ENCODE measurements at places on chromosomes 11 and 22.

GRCh38 chr11:83152264-83152663, 4.7 kb upstream of the PCF11 start:
- no peak for DNase-seq

DNA sequence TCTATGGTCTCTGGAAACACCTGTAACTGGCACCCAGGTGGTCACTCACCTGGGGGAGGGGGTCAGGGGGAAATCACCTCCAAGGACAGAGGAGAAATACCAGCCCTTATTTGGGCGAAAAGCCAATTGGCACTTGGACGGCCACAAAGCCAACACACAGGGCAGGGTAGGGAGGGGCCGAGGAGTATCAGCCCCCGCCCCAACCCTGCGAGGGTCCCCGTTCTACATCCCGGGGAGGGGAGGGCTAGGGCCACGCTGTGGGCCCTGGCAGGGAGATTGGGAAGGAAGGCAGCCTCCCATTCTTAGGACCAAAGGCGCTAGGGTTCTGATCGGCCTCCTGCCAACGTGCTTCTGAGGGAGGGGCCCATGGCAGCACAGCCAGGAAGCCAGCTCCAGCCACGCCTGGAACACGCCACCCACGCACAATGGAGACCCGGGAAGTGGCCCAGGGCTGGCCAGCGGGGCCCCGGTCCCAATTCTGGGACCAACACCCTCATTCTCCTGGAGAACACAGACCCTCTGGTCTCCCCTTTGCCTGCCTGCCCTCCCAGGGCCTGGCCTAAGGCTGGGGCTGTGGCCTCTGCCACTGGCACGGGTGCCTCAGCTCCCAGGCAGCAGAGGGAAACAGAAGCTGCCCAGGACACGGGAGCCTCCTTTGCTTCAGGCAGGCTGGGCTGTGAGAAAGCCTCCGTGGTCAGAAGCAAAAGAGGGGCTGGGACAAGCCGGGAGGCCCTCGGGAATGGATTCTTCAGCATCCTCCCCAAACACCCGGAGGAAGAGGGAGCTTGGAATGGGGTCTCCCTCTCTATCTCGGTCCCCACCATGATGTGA, 7.4 kb downstream of the CBX6 start:
- DNase-seq, result no peak

DNA sequence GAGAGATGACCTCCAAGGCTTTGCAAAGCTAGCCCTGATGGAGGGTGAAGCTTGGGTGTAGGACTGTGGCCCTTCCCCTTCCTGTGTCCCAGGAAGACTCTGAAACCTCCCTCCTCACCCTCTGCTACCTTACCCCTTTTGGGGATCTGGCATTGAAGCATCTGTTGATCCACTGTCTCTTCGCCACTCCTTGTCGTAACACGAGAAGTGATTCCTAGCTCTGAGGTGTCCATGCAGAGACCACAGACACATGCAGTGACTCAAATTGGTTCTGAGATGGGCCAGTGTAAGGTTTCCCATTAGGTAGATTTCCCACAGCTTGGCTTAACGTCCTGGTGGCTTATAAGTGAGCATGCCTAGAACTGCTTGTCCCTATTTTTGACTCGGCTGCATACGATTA, 101.4 kb downstream of the ZBTB16 start:
- DNase-seq, result no peak

DNA sequence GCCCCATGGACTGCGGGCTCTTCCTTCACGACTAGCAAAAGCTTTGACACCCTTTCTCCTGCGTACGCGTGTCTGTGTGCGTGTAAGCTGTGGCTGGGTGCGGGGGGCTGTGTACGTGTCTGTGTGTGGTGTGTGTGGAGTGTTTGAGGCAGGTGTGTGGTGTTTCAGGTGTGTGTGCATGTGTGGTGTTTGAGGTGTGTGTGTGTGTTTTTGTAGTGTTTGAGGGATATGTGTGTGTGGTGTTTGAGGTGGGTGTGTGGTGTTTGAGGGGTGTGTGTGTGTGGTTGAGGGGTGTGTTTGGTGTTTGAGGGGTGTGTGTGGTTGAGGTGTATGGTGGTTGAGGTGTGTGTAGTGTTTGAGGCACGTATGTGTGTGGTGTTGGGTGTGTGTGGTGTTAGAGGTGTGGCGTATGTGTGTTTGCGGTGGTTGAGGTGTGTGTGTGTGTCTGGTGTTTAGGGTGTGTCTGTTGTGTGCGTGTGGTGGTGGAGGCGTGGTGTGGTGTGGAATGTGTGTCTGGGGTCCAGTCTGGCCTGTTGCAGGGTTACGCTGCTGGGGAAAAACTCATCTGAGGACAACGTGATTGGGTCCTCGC, 687 bp upstream of the ARSA start:
- DNase-seq, result no peak

- no peak for DNase-seq
These were observed 252.3 kb upstream of the TBCEL start for GRCh38 chr11:120771551-120772060.

DNA sequence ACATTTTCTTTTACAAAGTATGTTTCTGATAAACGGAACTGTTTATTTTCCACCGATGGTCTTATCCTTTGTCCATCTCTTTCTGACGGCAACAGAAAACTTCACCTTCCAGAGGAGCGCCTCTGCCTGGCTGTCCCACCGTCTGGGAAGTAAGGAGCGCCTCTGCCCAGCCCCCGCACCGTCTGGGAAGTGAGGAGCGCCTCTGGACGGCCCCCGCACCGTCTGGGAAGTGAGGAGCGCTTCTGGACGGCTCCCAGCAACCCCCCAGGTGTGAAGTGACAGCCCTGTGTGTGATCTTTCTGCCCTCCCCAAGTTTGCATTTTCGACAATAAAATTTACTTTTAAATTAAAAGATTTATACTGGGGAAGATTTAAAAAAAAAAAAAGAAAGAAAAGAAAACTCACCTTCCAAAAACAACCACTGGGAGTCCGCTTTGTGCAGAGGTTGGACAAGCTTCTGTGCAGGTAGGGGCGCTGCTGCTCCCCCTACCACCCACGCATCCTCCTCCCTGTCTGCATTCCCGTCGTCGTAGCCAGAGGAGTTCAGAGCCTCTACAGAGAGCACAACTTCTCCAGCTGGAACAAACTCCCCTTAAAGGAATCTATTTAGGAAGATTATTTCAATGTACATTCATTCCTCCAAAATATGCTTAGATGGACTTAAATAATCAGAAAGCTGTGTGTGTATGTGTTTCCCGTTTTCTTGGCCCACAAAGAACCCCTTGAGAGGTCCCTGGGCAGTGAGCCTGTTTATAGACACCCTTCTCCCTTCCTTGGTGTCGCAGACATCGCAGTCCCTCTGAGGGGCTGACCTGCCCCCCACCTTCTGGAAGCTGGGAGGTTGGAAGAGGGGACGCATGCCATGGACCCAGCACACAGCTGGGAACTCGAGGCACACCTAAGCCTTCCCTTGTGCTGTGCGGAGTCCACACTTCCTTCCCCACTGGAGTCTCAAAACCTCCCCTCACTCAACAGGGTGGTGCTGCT, 849 bp upstream of the APOBEC3B start:
- no peak for DNase-seq

DNA sequence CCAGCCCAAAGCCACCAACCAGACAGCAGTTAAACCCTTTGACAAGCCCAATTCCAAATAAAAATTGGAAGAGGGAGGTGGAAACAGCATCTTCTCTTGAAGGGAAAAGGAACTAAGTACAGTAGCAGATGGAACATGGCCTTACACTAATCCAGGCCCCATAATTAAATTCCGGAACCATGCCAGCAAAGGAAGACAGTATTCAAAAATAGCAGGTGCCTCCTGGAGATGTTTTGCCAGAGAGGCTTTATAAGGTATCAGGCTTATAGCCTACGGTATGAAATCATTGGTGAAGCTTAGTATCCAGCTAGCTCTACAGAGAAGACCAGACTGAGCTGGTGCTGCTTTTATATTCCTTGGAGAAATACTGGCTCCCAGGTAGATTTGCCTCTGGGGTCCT, 344.1 kb upstream of the API5 start:
- DNase-seq, result no peak

DNA sequence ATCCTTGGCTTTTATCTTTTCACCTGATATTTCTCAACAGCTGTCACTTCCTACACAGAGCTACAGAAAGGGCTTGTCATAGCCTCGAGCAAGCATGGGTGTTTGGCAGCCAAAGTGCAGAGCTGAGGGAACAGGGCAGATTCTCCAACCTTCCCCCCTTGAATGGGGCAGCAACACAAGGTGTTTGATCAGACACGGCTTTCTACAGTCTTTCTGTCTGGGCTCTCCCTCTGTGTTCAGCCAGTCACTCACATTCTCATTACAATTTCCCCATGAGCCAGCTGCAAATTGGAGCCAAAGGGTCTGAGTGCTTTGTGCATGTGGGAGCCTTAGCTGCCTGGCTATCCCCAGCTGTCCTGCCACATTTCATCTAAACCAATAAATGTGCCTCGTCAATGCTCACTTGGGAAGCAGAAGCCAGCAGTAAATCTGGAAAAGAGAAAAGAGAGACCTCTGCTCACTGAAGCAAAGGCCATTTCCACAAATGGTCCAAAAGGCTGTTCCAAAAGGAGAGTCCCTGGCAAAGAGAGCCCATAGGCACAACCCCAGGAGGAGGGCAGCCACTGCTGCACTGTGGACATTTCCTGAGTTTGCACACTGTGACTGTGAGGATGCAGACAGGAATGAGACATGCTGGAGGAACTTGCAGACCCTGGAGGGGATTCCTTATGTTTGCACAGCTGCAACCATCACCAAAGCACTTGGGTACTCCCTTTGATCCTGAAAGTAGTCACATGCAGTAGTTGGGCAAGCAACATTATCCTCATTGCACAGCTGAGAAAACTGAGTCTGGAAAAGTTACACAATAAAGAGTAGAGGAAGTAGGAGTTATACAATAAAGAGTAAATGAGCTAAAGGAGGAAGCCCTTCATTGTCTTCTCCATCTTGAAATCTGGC, 186.8 kb downstream of the FAM181B start:
- DNase-seq, result no peak

DNA sequence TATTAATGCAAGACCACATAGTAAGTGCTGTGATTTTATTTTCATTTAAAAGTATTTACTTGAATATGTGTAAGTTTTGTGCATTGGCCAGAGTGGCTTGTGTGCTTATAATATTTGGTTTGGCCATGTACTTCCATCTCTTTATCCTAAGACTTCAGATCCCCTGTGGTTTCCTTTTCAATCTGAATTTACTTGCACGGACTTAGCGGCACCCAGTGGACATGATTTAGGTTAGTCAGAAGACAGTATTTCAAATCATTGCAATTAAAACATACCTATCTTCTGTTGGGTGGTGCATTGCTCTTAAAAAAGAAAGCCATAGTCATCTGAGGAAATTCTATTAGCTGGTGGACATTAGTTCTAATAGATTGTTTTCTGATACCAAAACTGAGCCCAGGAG, 30.7 kb downstream of the PIWIL4 start:
- no peak for DNase-seq

DNA sequence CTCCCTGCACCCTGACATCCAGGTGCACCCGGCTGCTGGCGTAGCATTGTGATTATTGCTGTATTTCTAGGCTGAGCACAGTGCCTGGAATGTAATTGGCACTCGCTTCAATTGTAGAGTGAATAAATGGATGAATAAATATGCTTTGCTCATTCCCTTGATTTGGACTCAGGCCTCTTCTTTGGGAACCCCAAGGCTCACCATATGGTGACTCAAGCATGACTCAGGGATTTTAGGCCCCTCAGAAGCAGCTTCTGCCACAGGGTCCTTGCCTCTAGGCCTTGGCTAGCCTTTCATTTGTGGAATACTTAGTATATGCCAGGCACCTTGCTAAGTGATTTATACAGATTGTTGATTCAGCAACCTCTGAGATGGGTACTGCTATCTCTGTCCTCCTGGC, 78.9 kb downstream of the GRIK4 start:
- DNase-seq, result no peak

DNA sequence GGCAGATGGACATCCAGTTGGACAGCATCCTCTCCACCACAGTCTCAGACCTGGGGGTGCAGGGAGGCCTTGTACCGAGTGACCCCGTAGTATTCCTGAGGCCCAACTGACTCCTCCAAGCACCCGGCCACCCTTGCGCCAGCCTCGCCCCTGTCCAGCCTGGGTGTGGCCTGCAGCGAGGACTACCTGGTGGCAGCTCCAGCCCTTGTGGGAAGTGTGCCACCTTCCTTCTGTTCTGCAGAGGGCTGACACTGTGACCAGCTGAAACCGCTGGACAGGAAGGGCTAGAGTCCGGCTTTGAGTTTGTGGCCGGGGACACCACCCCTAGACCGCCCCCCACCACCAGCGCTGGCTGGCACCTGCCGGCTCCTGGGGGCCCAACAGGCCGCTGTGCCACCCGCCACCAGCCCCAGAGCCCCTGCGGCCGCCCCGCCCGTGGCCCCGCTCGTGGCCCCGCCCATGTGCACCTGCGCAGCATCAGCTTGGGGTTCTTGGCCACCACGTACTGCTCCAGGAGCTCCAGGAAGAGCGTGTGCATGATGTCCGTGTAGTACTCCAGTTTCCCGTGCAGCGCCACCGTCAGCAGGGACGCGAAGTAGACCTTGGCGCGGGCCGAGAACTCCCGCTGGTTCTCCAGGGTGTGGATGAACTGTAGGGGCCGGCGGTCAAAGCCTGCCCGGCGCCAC, 10.0 kb upstream of the MAPK11 start:
- DNase-seq, result no peak

DNA sequence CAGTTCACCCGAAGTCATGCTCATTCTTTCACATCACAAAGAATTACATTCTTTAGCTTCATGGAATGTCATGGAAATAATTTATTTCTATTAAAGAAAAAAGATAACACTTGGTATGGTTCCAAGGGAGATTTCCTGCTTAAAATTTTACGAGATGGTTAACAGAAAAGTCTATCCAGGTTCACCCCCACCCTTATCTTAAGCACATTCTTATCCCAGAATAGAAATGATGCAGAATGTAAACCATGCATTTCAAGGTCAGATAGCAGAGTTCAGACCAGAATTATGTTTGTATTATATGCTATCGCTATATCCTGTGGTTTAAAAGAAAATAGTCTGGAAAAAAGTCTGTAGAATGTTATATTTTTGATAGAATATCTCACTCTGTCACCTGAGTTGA, 58.7 kb downstream of the GAS2 start:
- no peak for DNase-seq

- no peak for DNase-seq
These were observed 68.9 kb upstream of the CAPRIN1 start for GRCh38 chr11:33982661-33983060.

DNA sequence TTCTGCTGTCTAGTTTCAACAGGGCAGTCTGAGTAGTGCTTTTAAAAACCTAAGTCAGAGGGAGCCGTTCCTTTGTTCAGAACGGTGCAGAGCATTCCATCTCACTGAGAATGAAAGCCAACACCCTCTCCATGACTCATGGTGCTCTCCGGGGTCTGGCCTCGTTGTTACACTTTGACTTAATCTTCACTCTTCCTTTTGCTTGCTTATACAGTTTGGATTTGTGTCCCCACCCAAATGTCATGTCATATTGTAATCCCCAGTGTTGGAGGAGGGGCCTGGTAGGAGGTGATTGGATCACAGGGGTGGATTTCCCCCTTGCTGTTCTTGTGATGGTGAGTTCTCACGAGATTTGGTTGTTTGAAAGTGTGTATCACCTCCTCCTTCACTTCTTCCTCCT, 292.2 kb downstream of the ST3GAL4 start:
- no peak for DNase-seq

Measured in activated naive CD4-positive, alpha-beta T cell (primary cell).